ENCODE measurements at places on chromosomes 7 and 10. TPM values are rescaled to one million over a fixed set of nuclear protein-coding genes. Genes with fewer than 3 reads are reported as not detected.

PCLO gene
- 0.96 TPM for total RNA-seq

FFAR4 gene
- total RNA-seq, result 0.14 TPM

ZRANB1 gene
- total RNA-seq, result 9.1 TPM

IKZF5 gene
- total RNA-seq, result 5.7 TPM

EFCAB10 gene
- total RNA-seq, result 3.7 TPM

VDAC2 gene
- 281 TPM for total RNA-seq

OR13A1 gene
- total RNA-seq, result not detected

NUTM2A gene
- total RNA-seq, result 0.14 TPM

CCDC71L gene
- total RNA-seq, result 13.8 TPM

FAM200A gene
- 6.5 TPM for total RNA-seq

NPY4R gene
- total RNA-seq, result 50.0 TPM

All from A549 treated with CORT108297 at 1 μM for 4 hours (cell line).